ENCODE measurements at places on chromosomes 4 and X.

DNA sequence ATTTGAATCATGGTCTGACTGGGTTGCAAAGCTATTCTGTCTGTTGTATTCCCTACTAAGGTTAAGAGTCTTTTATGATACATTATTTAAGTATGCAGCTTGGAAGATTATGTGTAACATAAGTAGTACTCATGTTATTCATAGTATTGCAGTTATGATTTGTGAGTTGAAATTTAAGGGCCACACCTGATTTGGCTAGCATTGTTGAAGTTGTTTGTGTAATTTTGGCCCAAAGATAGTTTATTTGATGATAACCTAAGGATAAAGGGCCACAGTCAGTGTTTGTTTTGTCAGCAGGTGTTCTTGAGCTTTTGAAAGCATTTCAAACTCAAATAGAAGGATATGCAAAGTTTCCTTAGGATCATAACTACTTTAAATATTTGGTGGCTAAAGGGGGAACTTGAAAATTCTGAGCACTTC lies 38.9 kb downstream of the NUDT9 start:
- peak; percentile 71 for DNase-seq

DNA sequence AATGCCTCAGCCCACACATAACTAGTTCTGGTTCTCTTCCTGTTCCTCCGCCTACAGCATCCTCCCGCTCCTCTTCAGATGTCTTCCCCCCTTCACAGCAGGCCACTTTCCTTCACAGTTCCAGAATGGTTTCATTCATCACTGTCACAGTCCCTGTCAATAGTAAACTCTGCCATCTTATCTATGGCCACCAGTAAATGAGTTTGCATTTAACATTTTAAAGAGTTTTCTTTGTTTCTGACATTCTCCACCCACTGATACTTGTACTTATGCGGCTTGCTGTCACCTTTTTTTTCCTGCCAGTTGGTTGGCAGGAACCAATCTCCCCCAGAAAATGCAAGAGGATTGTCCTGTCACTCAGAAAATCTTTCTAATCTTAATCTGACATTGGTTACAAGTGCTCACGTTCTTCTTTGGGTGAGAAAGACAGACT lies 114.1 kb downstream of the GLUD2 start:
- no peak for DNase-seq

GRCh38 chrX:31449965-31450364 lies 378.1 kb upstream of the FTHL17 start:
- no peak for DNase-seq

DNA sequence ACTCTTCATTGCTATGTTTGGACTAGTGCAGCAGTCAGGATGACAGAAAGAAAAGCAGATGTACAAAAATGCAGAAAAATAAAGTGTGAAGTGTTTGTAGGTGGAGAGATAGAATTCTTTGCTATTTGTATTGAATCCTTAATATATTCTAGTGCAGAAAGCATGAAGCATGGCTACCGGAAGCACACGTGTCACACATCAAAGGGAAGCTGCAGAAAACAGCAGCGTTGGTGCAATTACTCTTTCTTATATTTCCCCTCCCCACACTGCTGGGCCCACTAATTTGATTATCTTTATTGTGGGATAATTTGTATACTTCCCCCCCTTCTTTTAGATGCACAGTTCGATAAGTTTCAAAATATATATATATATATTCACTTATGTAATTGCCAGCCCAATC lies 35.9 kb upstream of the TAPT1 start:
- DNase-seq = no peak

DNA sequence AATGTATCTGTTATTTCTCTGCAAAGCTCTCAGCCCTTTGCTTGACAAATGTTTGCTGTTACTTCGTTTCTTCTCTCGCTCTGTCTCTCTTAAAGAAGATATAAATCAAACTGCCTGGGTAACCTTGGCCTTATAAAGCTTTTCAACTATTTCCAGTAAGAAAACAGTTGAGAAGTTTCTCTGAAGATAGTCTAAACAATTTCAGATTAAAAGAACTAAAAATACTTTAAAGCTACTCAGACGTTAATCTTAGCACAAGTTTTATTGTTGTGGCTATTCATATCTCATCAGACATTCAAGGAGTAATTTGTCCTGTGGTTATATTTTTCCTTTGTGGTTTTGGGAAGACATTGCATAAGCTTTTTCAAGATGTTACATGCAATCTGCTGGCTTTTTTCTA lies 22.6 kb downstream of the HOPX start:
- no peak for DNase-seq

DNA sequence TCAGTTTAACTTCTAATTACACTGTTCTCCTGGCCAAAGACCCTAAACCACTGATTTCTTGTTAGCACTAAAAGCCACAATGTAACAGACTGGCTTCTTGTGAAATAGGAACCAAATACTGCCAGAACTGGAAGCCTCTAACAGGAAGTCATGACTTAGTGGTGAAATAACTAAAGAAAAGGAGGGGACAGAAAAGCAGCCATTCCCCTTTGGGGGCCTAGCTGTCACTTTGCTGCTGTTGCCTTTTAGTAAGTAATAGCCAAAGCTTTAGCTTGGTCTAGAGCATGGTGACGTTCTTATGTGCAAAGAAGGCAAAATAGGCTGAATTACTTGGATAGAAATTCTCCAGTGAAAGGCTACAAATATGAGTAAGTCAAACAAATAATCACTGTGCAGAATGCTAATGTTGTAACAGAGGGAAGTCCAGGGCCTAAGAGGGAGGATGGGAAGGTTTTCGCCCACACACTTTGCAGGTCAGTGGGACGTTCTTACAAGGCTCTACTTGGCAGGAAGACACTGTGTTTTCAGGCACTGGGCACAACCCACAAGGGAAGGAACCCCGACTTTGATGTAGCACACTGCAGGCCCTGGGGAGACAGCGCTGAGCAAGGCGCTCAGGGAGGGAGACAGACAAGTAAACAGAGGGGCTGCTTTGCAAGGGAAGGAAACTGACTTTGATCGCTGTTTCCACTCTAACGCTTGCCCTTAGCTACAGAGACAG lies 16.7 kb downstream of the GAB3 start:
- DNase-seq = no peak

- no peak for DNase-seq
Observed at GRCh38 chr4:70718811-70719604, 2.8 kb upstream of the RUFY3 start.

DNA sequence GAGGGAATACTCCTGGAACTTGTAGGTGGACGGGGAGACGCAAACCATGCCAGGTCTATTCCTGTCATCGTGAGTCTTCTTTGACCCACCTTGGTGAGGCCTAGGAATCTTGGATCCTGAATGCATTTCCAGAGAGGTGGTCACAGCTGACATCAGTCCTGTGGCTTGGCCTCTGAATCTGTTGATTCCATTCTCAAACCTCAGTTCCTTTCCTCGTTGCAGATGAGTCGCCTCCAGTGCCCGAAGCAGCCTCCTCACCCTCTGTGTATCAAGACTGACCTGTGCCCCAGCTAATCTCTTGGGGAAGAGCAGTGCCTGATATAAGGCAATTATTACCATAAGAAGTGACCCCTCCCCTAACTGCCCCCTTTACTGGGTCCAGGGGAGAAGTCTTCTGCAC lies 118.1 kb downstream of the SMIM20 start:
- DNase-seq = no peak

- DNase-seq = peak; percentile 46
Observed at GRCh38 chr4:6047130-6047673, 29.0 kb upstream of the C4orf50 start.

DNA sequence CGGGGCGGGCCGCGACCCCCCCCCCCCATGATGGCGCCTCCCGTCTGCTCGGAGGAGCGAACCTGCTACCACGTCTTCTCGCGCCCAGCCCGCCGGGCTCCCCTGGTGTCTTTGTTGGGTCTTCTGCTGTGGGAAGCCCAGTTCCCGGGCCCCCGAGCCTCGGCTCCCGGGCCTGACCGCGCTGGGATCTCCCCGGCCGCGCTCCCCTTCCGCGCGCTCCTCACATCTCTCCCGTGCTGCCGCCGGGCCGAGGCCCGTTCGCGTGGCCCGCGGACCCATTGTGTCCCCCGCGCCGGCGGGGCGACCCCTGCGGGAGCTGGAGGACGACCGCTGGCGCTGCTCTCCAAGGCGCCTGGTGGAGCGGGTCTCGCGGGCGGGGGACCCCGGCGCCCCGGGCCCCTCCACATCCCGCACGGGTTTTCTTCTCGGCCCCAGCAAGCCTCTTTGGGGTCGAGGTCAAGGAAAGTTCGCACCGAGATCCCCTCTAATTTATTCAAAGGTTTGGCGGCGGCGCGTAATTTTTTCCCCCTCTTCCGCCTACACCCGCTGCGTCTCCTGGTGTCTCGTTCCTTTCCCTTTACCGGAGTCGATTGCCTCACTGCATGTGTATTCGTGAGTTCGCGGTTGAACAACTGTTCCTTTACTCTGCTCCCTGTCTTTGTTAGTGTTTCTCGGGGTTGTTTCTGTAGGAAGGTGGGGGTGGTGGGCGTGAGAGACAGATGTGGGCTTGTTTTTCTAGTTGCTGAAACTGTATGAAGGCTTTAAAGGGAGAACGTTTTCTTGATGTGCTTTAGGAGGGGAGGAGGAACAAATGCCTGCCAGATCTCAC lies 770 bp downstream of the SMAD1 start:
- peak; percentile 37 for DNase-seq

DNA sequence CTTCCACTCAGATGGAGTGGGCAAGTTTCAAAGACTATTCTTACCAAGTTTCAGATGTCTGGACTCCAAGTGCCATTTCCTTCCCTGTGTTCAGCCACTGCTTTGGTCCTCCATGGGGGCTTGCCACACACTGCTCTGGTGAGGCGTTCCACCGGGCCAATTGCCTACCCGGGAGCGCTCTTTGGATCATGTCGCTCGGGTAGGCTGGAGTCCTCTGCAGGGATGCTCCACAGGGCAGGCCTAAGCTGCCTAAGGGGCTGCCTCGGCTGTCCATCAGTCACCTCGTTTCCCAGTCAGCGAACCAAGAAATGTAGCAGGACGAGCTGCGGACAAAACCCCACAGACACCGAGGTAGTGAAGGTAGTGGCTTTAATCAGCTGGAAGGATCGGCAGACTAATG lies 200.7 kb upstream of the KLF8 start:
- no peak for DNase-seq

DNA sequence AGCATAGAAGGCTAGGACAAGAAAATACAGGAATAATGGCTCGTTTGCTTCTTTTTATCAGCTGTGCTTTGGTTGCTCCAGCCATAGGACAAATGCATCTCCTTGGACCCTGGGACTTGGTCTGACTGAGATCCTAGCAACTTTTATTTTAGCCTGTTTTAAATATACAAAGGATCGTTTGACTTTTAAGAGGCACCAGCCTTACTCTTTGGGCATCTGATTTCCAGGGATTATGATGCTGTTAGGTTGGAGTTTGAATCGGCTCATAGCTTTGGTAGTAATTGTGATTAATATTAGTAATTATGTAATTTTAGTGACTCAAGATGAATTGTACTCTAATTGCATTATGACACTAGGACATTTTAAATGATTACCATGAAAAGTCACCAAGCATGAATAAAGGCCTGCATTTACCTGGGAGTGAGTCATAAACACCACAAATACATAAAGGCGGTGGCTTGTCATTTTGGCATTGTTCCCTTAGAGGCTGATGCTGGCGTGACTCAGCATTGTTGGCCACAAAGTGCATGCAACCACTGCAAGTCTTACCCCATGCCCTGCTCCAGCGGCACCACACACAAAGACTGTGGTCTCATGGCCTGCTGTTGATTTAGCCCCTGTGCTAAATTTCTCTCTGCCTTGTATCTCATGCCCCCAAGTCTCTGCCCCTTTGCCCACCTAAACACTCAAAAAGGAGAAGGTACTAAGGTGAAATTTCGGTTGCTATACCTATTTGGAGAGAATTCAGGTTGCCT lies 12.4 kb downstream of the GPAT3 start:
- DNase-seq = peak; percentile 94

DNA sequence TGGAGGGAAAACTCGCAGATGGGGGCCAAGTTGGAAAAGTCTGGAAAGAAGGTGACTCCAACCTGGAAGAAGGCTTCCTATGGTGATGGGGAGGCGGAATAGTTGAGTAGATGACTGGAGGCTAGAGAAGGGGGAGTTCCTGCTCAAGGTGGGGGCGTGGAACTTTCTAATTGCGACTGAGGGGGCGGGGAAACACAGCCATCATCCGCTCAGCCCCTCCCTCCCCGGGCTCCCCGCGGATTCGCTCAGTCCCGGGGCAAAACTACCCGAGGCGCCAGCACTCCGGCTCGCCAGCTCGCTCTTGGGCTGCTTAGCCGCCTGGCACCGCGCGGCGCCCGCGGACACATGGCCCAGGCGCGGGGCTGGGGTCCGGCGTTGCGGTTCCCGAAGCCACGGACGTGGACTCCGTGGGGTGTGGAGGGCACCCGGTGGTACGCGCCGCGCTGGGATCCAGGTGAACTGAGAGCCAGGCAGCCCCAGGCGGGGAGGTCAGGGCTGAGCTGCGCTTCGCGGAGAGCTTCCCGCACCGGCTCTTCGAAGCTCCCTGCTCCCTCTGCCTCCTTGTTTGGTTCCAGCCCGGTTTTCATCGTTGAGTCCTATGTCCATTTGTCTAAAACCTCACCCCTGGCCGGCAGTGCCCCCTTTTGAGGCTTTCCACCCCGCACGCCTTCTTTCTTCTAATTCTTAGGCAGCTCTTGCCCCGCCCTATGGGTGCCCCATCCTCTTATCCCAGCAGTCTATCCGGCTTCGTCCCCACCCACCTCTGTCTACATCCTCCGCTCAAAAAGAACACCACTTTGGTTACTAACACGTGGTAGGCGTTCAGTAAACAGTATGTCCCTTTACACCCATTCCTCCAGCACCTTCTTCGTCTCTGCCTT lies 38.9 kb downstream of the STARD8 start:
- no peak for DNase-seq

DNA sequence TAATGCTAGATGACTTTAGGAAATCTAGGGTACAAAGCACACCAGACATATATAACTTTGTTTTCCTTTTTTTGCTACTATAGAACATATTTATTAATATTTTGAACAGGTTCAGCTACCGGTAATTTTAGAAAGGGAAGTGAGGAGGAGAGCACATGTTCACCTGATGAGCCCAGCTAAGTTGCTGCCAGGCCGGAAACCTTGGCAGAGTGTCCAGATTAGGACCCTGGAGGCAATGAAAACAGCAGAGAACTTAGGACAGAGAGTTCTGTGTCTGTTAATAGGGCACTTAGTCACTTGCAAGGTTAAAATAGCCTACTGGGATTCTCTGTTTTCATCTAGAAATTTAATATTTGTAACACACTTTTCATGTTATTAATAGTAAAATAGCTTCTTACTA lies 348.9 kb upstream of the CPEB2 start:
- no peak for DNase-seq

GRCh38 chrX:151754641-151755215 lies 20.2 kb downstream of the CNGA2 start:
- no peak for DNase-seq

DNA sequence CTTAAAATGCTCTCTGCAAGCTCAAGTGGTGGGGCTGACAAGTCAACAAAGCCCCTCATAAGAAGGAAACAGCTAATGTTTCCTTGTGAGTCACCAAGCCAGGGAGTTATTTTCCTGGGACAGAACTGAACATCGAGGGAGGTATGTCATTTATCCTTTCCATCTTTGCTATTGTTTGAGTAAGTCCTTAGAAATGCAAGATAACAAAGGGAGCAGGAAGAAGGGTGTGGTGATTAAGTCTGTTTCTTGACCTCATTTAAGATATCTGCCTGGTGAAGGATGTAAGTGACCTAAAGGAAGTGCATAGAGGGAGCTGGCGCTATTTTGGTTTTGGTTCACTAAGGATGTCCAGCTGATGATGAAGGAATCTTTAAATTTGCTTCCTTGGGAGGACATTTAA lies 39.9 kb downstream of the ATG4A start:
- peak; percentile 3 for DNase-seq

GRCh38 chrX:37472836-37473235 lies 98.6 kb upstream of the LANCL3 start:
- DNase-seq = no peak

GRCh38 chr4:182918791-182919302 lies 1.7 kb upstream of the DCTD start:
- no peak for DNase-seq
